Stimulated activated CD8-positive, alpha-beta memory T cell treated with anti-CD3 and anti-CD28 coated beads, Interleukin-4, amount 100 ng/mL, for 1 hour (primary cell): ENCODE measurements at places on chromosomes 4 and X.

DNA sequence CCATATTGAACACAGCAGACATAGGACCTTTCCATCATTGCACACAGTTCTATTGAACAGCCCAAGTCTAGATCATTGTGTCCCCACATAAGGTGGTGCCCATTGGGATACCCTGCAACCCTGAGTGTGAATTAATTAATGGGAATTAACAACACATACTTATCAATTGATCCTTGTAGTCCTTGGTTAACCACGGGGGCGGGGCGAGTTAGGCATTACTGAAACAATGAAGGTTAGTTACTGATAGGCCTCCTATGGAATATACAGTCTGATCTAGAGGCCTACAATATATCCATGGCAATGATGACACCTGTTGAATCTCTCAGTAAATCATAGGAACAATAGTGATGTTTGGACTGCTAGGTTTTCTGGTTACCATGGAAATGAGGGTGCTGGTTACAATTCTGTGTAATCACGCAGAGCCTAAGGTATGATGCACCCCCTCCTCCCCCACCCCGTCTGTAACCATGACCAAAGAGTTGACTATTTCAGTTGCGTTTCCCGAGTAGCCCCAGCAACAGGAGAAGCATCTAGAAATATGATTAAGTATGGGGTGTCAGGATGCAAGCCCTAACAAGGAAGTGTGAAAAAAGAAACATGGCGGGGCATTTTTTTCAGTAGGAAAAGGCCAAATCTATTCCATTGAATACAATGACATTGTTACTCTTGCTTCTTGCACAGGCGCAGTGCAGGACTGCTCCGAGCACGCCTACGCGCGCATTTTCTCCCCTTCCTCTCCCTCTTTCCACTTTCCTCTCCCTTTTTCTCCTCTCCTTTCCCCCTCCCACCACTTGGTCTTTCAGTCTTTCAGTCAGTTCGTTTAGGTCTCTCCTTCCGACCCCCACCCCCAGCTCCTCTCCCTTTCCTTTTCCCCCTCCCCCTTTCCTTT lies 677 bp upstream of the NONO start:
- no peak for DNase-seq

- DNase-seq: no peak
Observed at GRCh38 chrX:104098151-104098808, 14.0 kb upstream of the ZCCHC18 start.

DNA sequence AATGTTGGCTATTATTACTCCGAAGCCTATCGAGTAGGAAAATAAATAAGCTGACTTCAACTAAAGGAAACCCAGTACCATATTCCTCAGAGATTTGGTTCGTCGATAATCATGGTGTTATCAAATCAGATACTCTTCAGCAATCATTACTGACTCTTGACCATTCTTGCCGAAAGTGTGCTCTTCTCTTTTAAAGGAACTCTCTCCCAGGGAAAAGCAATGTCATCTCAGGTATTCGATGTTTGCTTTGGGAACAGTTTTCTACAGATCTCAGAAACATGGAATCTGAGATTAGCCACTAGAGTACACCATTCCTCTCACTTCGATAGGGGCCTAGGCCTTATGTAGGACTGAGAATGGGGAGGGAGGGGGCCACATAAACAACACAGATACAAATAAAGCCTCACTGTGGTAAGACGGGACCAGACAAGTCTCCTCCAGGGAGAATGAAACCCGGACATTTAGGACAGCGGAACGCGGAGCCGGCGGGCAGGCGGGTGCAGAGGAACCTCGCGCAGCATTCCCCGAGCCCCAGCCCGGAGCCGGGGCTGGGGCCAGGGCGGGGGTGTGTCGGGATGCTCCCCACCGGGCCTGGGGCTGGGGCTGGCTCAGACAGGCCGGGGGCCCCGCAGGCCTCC lies 581 bp downstream of the DNAJB14 start:
- DNase-seq: no peak

- no peak for DNase-seq
Observed at GRCh38 chr4:140688711-140689598, 67.2 kb downstream of the TBC1D9 start.

GRCh38 chrX:19649226-19649995 lies 134.1 kb upstream of the MAP3K15 start:
- no peak for DNase-seq

DNA sequence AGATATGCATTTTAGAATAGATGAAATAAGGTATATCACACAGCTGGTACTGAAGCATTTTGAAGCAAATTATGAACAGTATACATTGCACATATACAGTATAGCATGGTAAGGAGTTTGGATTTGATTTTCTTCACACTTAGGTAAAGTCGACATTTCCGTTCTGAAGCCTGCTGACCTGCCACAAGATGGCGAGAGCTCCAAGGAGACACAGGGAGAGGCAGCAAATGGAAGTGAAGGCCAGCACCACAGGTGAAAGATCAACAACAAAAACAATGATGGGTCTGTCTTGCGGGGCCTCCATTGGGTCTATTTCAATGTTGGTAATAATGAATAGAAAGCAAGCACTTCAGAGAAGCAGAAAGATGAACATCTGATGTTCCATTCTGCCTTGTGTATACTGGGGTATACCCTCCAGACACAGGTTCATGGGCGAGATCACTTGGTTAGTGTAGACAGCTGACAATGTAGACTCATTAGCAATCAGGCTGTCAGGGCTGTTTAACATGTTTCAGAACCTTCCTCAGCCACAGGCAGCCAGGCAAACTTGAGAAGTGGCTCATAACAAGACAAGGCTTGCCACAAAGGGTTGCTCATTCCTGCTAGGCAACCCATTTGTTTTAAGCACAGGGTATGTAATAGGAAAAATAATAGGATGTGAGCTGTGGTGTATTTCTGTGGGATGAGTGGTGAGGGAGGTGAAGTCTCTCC lies 21.4 kb upstream of the NOX1 start:
- DNase-seq: no peak

DNA sequence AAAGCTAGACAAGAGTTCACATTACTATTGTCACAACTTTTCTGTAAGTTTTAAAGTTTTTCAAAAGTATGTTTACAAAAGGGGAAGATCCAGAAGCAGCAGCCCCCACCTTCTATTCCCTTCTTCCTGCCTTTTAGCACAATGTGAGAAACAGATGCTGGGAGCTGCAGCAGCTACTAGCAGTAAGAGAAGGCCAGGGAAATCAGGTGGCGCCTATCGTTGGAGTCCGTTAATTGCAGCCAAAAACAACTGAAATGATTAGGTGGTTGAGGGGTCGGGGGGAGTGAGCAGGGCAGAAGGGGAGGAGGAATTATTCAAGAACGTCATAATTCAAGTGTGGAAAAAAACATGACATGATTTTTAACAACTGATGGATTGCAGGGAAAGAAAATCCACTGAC lies 27.4 kb downstream of the FRYL start:
- DNase-seq: no peak

DNA sequence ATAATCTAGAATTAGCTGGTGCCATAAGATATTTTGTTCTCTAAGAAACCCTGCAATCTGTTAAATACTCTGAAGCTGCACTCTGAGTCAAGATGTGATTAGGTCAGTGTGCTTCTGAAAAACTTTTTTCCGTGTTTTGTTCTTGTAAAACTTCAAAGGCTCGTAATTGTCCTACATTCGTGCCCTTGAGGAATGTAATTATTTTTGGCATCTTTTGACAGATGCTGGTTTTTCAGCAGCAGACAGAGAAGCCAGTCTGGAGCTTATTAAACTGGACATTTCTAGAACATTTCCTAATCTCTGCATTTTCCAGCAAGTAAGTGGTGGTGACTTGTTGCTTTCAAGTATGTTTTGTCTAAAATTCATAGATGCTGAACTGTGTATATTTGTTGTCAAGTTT lies 36.8 kb upstream of the TADA2B start:
- no peak for DNase-seq

DNA sequence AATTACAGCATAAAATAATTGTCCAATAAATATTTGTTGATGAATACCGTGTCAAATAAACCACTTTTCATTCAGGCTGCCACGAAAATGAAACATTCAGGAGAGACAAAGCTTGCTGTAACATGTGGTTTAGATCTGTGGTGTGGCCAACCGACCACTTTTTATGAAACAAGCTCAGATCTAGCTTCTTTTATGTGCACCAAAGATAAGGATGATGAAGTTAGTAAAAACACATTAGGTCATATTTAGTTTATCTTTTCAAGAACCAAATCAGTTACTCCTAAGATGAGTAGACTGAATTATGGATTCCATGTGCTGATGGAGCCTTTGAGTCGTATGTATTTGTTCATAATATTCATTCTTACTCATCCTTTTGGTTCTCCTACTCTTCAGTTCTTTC lies 35.8 kb downstream of the STOX2 start:
- DNase-seq: no peak

- no peak for DNase-seq
Observed at GRCh38 chr4:156799121-156799589, 172.4 kb downstream of the PDGFC start.

DNA sequence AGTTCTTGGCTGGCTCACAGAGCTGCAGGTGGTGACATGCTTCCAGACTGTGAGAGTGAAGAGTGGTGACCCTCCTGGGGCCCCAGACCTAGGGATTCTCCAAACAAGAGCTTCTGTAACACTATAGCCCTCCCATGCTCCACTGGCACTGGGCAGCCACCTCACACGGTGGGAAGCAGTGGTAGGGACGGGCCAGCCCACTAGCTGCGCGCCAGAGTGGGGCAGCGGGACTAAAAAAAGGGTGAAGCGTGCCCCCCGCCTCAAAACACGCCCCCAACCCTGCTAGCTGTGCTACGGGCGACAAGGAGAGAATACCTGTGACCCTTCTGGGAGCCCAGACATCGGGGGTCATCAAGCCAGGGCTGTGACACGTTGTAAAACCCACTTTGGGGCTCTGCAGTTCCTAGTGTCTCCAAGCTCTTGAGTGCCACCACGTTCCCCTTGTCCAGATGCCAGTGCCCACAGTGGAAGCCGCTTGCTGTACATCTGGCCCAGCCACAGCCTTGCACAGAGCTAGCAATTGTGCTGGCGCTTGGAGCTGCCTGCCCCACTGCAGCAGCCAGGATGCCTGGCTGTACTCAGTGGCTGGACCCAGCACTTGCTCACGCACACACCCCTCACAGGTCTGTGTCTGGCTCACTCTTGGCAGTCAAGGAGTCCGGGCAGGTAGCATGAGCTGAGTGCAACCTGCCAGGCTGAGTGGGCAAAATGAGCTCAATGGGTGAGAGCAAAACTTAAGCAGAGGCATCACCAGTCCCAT lies 100.0 kb downstream of the DCAF12L2 start:
- no peak for DNase-seq

GRCh38 chrX:124938715-124939114 lies 381.0 kb upstream of the TEX13C start:
- no peak for DNase-seq

GRCh38 chr4:149801416-149801815 lies 14.2 kb downstream of the IQCM start:
- no peak for DNase-seq

DNA sequence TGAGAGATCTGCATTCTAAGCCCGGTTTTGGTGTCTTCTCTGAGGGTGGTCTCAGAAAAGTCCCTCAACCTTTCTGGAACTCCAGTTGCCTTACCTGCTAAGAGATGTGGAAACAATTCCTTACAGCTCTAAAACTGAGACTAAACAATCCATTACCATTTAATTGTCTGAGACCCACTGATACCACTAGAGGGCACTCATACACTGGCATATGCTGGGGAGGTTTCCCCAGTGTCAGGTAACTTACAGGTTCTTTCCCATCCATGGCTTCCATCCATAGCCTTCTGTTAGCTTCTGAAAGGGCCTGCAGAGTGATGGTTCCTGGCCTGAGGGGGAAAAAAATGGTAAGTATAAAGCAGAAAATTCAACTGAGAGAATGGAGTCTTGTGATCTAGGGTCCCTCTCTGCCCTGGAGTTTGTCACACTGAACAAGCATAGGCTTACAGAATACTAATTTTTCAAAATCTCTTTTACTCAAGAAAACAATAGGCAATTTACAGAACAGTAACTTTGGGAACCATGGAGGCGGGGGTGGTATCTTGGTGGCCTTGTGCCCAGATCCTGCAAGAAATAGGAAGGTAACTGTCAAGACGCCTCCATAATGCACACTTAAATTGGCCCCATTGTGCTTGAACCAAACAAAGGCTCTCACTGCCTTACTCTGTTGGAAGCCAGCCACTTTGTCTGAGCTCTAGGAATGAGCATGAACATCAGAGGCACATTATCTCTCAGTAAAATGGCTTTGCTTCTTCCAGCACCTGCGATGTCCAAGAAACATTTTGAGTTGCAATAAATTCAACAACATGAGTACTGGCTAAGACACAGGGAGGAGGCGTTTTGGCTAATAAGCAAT lies 236.1 kb downstream of the OPHN1 start:
- DNase-seq: no peak

DNA sequence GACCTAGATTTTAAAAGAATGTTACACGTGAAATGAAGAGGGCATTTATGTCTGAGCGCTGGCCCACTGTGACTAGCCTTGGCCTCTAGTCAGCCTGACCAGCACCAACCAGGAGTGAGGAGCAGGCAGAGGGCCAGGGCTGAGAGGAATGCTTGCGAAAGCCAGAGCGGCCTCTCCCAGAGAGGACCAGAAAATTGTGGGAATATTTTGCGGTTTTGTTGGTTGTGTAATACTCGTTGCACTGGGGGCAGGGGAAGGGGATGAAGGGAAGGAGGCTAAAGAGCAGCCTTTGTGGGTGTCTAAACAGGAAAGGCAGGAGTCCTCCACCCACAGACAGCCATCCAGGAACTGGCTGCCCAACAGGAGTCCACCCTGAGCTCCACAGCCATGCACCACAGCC lies 3.8 kb downstream of the GABRE start:
- no peak for DNase-seq

GRCh38 chr4:118268780-118269179 lies 84.0 kb downstream of the PRSS12 start:
- no peak for DNase-seq

- no peak for DNase-seq
Observed at GRCh38 chr4:150679765-150680343, 97.9 kb downstream of the MAB21L2 start.

GRCh38 chr4:30952526-30953219 lies 232.5 kb downstream of the PCDH7 start:
- no peak for DNase-seq

- peak; percentile 80 for DNase-seq
Observed at GRCh38 chr4:184474263-184475095, at the start of gene IRF2. Gene IRF2, minus strand, starts transcription at chr4:184474550. Its CDS starts 45,486 bp downstream, at chr4:184429064.

- no peak for DNase-seq
Observed at GRCh38 chr4:38189445-38189844, 229.2 kb downstream of the PTTG2 start.

GRCh38 chrX:110665223-110666002 lies 130.2 kb downstream of the CHRDL1 start:
- DNase-seq: no peak

DNA sequence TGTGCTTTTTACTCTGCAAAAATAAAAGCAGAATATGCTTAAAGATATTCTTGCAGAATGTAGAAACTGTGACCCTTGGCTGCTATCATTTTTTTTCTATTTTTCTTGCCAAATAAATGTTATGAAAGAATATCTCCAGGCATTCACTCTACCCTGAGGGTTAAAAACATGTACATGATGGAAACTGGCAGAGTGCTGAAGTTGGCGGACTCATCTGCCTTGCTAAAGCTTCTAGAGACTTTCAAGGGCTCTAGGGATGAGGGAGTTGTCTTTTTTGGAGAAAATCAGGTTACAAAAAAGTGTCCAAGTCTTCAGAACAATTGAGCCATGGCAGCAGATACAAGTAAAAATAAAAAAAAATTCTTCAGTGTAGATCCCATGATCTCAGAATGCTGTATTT lies 40.5 kb upstream of the NRK start:
- DNase-seq: no peak

- DNase-seq: no peak
Observed at GRCh38 chrX:152843852-152844251, 13.0 kb downstream of the NSDHL start.

- DNase-seq: no peak
Observed at GRCh38 chr4:52234561-52235440, 183.7 kb downstream of the SPATA18 start.

GRCh38 chr4:10504570-10505179 lies 47.4 kb upstream of the ZNF518B start:
- no peak for DNase-seq
